ENCODE measurements at places on chromosomes 2 and 18. TPM values are rescaled to one million over a fixed set of nuclear protein-coding genes. Genes with fewer than 3 reads are reported as not detected.

The DPP10 gene
- not detected for total RNA-seq

The NDC80 gene
- total RNA-seq, result 17.2 TPM

The CABYR gene
- total RNA-seq, result 22.8 TPM

The SCYGR4 gene
- not detected for total RNA-seq

The IL36RN gene
- total RNA-seq, result 0.13 TPM

The LGALSL gene
- total RNA-seq, result 10.1 TPM

The TFPI gene
- 59.6 TPM for total RNA-seq

The KCNG2 gene
- total RNA-seq, result not detected

The TRAPPC12 gene
- total RNA-seq, result 74.2 TPM

The ASB18 gene
- not detected for total RNA-seq

The CRYGD gene
- total RNA-seq, result not detected

The PRKAG3 gene
- not detected for total RNA-seq

The IL18RAP gene
- total RNA-seq, result not detected

The VWA3B gene
- 0.33 TPM for total RNA-seq

The CDH19 gene
- 1.5 TPM for total RNA-seq

The CERKL gene
- 0.24 TPM for total RNA-seq

The MTCL1 gene
- total RNA-seq, result 73.7 TPM

The SH2D6 gene
- total RNA-seq, result 1.1 TPM

The FEV gene
- not detected for total RNA-seq

The PPP4R3B gene
- total RNA-seq, result 30.1 TPM

The MYO1B gene
- total RNA-seq, result 54.6 TPM

The VIT gene
- not detected for total RNA-seq
